AML-193 (cell line): ENCODE measurements at places on chromosomes 2 and 18.

- DNase-seq, result no peak
Observed at GRCh38 chr2:231050018-231050901, 6.4 kb upstream of the PSMD1 start.

- DNase-seq, result no peak
Observed at GRCh38 chr2:152161598-152161997, 14.0 kb downstream of the STAM2 start.

- DNase-seq, result no peak
Observed at GRCh38 chr18:41058351-41059125, 896.5 kb upstream of the PIK3C3 start.

GRCh38 chr2:157627594-157628476 is 829 bp downstream of the ACVR1C start:
- DNase-seq, result no peak

GRCh38 chr2:226911932-226912331 is 76.1 kb downstream of the RHBDD1 start:
- DNase-seq, result no peak

GRCh38 chr2:222297600-222297935 is 1.2 kb downstream of the PAX3 start:
- DNase-seq, result no peak

GRCh38 chr2:229033816-229034215 is 237.3 kb downstream of the PID1 start:
- DNase-seq, result no peak

DNA sequence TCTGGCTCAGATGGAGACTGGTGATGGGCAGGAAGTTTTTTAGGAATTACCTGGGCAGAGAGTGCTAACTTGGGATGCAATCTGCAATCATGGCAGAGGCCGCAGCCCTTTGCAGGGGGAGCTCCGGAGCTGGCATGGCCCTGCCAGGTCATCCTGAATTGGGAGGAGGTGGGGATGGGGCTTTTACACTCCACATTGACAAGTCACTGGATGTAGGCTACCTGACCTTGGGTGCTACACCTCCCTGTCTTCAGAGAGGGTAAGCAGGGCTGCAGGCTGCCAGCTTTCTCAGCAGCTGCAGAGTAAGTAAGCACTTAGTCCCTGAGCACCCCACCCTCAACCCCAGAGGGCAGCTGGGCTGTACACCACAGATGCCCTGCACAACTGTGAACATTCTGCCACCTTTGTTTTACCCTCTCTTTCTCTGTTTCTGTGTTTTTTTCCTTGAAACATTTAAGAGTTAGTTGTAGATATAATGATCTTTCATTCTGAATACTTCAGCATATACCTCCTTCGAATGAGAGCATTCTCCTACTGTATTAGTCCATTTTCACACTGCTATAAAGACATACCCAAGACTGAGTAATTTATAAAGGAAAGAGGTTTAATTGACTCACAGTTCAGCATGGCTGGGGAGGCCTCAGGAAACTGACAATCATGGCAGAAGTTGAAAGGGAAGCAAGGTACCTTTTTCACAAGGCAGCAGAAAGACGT is 6.8 kb upstream of the HS1BP3 start:
- DNase-seq, result no peak

- peak; percentile 32 for DNase-seq
Observed at GRCh38 chr2:54176577-54176976, 61.2 kb downstream of the ACYP2 start.

DNA sequence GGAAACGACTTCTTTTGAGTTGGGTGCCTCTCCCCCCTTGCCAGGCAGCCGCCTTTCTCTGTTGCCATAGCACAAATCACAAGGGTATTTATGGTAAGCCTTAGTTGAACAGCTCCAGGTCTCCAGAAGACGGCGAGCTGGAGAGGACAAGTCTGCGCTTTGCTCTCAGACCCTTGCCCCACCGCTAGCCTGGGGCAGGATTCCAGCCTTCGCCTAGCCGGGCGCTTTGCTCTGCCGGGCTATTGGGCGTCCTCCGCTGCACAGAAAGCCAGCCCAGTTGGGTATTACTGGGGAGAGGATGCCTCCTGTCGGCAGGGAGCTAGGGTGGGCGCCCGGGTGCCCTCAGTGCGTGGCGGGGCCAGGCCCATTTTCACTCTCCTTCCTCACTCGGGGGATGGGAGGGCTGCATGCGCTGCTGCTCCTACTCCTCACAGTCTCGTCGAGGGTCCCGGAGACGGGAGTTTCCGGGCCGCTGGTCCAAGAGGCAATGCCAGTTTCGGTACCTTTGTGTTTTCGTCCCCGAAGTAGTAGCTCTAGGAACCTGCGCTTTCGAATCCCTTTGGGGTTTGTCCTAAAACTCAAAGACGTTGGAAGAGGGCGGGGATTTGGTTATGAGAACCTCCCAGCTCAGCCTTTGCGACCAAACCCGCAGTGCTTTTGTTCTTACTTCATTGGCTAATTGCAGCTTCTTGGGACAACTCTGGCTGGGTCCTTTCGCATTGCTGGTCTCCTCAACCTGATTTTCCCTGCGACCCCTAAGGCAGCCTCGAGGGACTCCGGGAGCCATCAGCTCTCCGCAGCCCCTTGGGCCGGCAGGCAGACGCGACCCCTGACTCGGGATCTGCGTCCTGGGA is 3.6 kb upstream of the DLX2 start:
- peak; percentile 44 for DNase-seq
